ENCODE measurements at places on chromosomes 5 and 9. TPM values are rescaled to one million over a fixed set of nuclear protein-coding genes. Genes with fewer than 3 reads are reported as not detected.

UBTD2 gene
- total RNA-seq: 12.4 TPM

IL7R gene
- 11.6 TPM for total RNA-seq

PRKACG gene
- total RNA-seq: not detected

ASTN2 gene
- total RNA-seq: not detected

PPIC gene
- total RNA-seq: 62.9 TPM

DNA sequence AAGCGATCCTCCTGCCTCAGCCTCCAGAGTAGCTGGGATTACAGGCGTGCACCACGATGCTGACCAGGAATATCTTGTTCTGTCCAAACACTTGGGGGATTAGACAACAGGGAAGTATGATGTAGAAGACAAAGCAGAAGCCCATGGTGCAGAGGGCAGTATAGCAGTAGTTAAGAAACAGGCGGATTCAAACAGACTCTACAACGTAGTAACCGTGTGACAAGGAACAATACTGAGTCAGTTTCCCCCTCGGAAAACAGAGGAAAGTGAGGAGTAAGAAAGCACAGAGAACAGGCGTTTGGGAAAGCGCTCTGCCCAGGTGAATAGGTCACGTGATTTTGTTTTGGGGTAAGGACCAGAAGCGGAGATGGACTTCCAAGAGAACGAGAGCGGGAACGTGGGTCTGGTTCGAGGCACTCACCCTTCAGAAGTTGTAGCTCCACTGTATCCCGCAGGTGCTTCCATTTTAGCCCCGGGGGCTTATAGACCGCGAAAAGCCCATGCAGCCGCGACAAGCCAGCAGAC, 306 bp downstream of the TRUB2 start:
- no peak for DNase-seq
- H3K4me3 ChIP-seq: peak overlapping the region; percentile 73
- H3K27me3 ChIP-seq: no peaks in the 10 kb centered on the region
- H3K27ac ChIP-seq: peak overlapping the region; percentile 95
- H3K36me3 ChIP-seq: peaks cover 2% of the 10 kb centered on the region

DNA sequence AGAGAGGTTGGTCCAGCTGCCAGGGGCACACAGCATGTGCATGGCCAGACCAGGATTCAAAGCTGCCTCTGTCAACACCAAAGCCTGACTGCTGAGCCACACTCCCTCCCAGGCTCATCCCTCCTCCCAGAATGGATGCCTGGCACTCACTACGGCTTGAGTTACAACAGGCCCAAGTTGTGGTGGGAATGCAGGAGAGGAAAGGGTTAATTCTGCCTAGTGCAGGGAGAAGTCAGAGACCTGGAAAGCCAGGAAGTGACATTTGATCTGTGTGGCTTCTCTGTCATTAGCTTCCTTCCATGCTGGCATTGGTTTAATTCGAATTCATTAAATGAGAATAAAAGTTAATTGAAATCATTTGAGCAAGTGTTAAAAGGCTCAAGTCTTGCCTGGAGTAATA, 150.0 kb downstream of the NSG2 start:
- DNase-seq: no peak
- H3K4me3 ChIP-seq: no peak overlapping the region
- H3K36me3 ChIP-seq: no peaks in the 10 kb centered on the region
- no peak overlapping the region for H3K27ac ChIP-seq

GRCh38 chr9:35350212-35350611, 139.7 kb upstream of the RUSC2 start:
- H3K36me3 ChIP-seq: peaks cover 22% of the 10 kb centered on the region
- H3K27me3 ChIP-seq: no peaks in the 10 kb centered on the region
- no peak for DNase-seq
- no peak overlapping the region for H3K4me3 ChIP-seq
- peak overlapping the region; percentile 17 for H3K27ac ChIP-seq

DNA sequence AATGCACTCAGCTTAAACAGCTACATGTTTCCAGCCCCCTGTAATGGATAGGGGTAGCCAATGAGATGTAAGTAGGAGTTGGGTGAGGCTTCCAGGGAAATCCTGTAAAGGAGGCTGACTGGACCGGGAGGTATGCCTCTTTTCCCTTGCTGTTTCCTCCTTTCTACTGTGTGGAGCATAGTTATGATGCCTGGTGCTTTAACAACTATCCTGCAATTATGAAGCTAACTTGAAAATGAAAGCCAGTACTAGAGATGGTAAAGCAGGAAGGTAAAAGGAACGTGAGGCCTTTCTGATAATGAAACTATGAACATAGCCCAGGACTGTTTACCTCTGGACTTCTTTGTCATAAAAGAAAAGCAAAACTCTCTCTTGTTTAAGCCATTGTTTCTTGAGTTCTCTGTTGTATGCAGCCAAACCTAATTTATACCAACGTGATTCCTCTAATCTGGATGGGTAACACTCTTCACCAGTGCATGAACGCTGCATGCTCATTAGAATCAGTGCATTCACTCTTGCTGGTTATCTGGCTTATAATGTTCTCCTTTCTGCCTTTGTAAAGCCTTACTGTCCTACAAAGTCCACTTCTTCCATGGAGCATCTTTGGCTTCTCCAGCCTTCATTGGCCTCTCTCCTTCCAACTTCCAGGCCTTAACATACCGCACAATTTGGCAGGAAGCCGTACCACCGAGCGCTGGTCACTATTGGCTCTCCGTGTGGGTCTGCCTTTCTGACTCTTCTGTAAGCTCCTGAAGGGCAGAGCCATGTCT, 8.3 kb upstream of the ARHGEF28 start:
- H3K27me3 ChIP-seq: no peaks in the 10 kb centered on the region
- no peaks in the 10 kb centered on the region for H3K36me3 ChIP-seq
- no peak overlapping the region for H3K4me3 ChIP-seq

GRCh38 chr9:33813712-33814641, 3.0 kb upstream of the UBE2R2 start:
- no peaks in the 10 kb centered on the region for H3K27me3 ChIP-seq
- H3K4me3 ChIP-seq: no peak overlapping the region
- peaks cover 43% of the 10 kb centered on the region for H3K4me1 ChIP-seq
- H3K36me3 ChIP-seq: no peaks in the 10 kb centered on the region
- DNase-seq: no peak

GRCh38 chr5:7728076-7728475, 122.9 kb downstream of the CFAP90 start:
- no peak overlapping the region for H3K4me3 ChIP-seq
- H3K27me3 ChIP-seq: no peaks in the 10 kb centered on the region
- no peak for DNase-seq

DNA sequence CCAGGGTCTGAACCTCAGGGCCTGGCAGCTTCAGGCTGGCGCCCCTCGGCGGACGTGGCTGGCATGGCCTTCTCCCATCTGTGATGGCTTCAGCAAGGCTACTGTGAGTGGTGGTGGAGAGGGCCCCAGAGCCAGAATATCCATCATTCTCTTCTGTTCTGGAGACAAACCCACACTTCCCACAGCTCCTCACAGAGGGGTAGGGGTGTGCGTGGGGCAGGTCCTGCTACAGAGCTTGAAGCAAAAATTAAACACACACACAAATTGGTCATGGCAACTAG, 9.6 kb downstream of the GPX3 start:
- no peak overlapping the region for H3K4me3 ChIP-seq
- DNase-seq: no peak
- peak overlapping the region; percentile 89 for H3K27ac ChIP-seq
- H3K27me3 ChIP-seq: no peaks in the 10 kb centered on the region

- H3K27me3 ChIP-seq: peaks cover 3% of the 10 kb centered on the region
- no peak overlapping the region for H3K4me3 ChIP-seq
- no peaks in the 10 kb centered on the region for H3K4me1 ChIP-seq
- no peaks in the 10 kb centered on the region for H3K36me3 ChIP-seq
- no peak for DNase-seq
- H3K27ac ChIP-seq: no peak overlapping the region
Measured at GRCh38 chr9:1129382-1129781, 79.2 kb downstream of the DMRT2 start.

- peaks cover 89% of the 10 kb centered on the region for H3K36me3 ChIP-seq
- DNase-seq: no peak
- no peaks in the 10 kb centered on the region for H3K4me1 ChIP-seq
Measured at GRCh38 chr9:104104360-104104759, 10.3 kb downstream of the SMC2 start.

DNA sequence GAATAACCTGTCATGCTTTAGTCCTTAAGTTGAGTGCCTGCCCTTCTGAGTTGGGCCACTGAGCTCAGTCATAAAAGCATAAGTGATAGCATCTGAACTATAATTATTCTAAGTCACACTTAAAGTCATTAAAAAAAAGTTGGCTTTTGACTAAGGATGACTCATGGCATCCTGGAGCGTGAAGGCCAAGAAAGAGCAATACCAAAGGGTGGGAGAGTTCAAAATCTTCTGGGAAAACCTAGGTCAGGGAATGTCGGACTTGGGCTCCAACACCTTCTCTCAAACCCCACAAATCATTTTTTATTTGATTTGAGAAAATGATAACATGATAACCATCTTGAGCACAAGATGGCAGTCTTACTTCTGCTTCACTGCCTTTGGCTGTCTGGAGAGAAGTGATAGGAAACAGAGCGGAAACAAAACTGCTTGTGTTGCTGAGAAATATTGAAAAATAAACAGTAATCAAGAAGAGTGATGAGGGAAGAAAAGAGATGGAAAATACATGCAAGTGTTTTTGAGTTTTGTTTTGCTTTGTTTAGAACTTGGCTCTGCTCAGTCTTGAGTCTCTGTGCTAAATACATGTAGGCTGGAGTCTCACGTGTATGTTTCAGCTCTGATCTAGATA, 16.9 kb upstream of the NTRK2 start:
- H3K27me3 ChIP-seq: no peaks in the 10 kb centered on the region
- H3K27ac ChIP-seq: no peak overlapping the region
- H3K36me3 ChIP-seq: no peaks in the 10 kb centered on the region

- H3K27ac ChIP-seq: peak overlapping the region; percentile 67
- DNase-seq: no peak
- no peaks in the 10 kb centered on the region for H3K27me3 ChIP-seq
- no peaks in the 10 kb centered on the region for H3K36me3 ChIP-seq
Measured at GRCh38 chr5:135242021-135242865, 156.8 kb downstream of the MACROH2A1 start.

- H3K4me3 ChIP-seq: peak overlapping the region; percentile 1
- peaks cover 33% of the 10 kb centered on the region for H3K4me1 ChIP-seq
- H3K27ac ChIP-seq: peak overlapping the region; percentile 40
- no peaks in the 10 kb centered on the region for H3K27me3 ChIP-seq
Measured at GRCh38 chr9:137411260-137411644, 11.7 kb downstream of the EXD3 start.

DNA sequence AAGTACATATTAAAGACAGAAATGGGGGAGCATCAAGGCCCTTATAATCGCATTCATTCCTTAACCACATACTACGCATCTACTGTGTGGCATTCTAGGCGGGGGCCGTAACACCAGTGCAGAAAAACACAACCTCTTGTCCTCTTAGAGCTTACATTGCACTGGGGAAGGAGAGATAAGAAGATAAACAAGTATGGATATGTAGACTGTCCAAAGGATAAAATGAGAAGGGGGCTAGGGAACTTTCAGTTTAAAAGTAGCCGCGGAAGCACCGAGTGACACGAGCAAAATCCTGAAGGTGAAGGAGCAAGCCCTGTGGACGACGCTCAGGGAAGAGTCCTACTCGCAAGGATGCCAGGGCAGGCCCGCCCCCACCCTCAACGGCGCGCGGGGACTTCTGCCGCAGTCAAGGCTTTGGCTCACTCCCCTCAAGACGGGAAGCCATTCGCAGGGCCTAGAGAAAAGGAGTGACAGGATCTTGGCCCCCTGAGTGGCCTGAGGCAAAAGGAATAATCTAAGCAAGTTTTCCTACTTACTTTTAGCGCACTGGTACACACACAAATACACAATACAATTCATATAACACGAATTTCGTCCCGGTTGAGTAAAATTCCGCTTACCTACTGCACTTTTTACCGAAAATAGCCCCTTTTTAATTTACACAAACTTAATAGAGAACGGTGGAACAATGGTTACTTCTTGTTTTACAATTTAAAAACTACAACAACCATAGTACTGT, 1.3 kb upstream of the NIPBL start:
- H3K4me1 ChIP-seq: peaks cover 7% of the 10 kb centered on the region
- H3K27me3 ChIP-seq: no peaks in the 10 kb centered on the region
- no peak for DNase-seq
- H3K27ac ChIP-seq: peak overlapping the region; percentile 94
- peak overlapping the region; percentile 91 for H3K4me3 ChIP-seq
- H3K36me3 ChIP-seq: no peaks in the 10 kb centered on the region

- no peak overlapping the region for H3K4me3 ChIP-seq
- DNase-seq: no peak
- H3K27ac ChIP-seq: peak overlapping the region; percentile 77
- no peaks in the 10 kb centered on the region for H3K27me3 ChIP-seq
- peaks cover 31% of the 10 kb centered on the region for H3K4me1 ChIP-seq
- no peaks in the 10 kb centered on the region for H3K36me3 ChIP-seq
Measured at GRCh38 chr5:56668996-56669395, 146.4 kb upstream of the MAP3K1 start.

Data from esophagus squamous epithelium (tissue), 5 donors.